ENCODE measurements at places on chromosomes 12 and 14.

DNA sequence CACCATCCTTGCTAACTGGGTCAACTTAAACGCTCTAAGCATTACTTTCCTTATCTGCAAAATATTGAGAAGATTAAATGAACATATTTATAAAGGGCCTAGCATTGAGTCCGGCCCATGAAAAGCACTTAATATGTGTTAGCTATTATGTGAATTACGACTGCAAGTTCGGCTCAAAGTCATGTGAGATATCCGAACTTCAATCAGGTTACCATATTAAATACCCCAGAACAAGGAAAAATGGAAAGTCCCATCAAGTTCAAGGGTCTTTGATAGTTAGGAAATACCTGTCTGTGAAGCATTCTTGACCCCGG lies 487 bp upstream of the NRDE2 start:
- no peak for DNase-seq

- no peak for DNase-seq
Observed at GRCh38 chr12:81206429-81206828, 128.6 kb downstream of the ACSS3 start.

GRCh38 chr14:103501041-103501870 lies 21.4 kb downstream of the CKB start:
- DNase-seq, result no peak

DNA sequence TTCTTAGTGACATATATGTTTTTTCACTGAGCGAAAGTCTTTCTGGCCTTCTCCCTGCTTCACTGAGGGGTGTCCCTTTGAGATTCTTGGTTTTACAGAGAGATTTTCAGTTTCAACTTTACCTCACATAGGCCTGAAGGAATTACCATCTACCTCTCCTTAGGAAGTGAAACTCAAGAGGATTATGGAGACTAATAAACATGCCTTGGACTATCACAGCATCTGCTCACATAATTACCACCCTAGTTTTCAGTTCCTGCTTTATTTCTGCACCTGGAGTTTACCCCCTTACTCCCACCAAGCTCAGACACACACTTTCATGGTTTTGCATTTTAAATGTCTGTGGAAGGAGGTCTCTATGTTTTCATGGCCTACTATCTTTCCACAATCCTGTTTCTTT lies 118.3 kb upstream of the SCAF11 start:
- DNase-seq, result no peak

- no peak for DNase-seq
Observed at GRCh38 chr14:35123388-35123703, 994 bp downstream of the PRORP start.

DNA sequence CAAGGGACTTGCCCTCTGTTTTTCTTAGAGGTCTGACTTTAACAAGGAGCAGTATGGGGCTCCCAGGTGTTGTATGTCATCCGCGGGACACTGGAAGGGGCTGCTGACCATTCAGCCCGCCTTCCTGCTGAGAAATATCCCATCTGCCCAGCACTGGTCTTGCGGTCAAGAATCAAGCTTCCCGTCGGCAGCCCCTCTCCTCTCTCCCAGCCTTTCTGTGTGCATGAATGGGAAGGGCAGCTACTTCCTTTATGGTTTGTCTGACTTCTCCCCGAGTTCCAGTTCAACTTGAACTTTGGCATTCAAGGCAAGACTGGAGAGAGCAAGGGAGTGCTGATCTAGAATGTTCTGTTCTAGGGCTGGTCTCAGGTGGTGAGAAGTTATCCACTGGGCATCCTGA lies 51.5 kb downstream of the PSMA6 start:
- DNase-seq, result no peak

GRCh38 chr12:26176725-26177124 lies 18.6 kb upstream of the SSPN start:
- no peak for DNase-seq

GRCh38 chr12:3135522-3136461 lies 58.6 kb downstream of the TSPAN9 start:
- DNase-seq, result peak; percentile 76

DNA sequence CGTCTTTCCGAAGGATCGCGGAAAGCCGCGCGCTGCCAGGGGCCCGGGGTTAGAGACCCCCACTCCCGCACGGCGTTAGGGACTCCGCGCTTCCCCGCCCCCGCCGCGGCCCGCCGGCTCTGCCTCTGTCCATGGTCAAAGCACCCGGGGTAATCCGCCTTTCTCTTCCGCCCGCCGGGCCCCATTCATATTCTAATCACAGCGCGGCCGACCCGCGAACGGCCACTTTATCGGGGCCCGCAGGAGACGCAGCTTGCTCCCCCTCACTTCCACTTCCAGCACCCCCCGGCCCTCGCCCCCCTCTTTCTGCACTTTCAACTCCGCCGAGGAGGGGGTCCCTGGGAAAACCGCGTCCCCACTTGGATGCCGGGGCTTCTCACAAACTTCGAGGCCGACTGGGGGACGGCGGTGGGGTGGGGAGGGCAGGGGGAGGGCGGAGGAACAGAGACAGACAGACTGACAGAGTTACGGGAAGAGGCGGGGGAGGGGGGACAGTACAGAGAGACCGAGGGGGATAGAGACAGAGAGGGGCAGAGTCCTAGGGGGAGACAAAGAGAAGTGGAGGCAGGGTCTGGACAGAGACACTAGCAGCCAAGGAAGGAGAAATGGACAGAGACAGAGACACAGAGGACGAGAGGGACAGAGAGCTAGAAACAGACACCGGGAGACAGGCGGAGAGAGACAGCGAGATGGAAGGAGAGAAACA lies 1.1 kb upstream of the RFX4 start:
- DNase-seq, result no peak

GRCh38 chr14:28515571-28515970 lies 251.0 kb upstream of the FOXG1 start:
- DNase-seq, result no peak

DNA sequence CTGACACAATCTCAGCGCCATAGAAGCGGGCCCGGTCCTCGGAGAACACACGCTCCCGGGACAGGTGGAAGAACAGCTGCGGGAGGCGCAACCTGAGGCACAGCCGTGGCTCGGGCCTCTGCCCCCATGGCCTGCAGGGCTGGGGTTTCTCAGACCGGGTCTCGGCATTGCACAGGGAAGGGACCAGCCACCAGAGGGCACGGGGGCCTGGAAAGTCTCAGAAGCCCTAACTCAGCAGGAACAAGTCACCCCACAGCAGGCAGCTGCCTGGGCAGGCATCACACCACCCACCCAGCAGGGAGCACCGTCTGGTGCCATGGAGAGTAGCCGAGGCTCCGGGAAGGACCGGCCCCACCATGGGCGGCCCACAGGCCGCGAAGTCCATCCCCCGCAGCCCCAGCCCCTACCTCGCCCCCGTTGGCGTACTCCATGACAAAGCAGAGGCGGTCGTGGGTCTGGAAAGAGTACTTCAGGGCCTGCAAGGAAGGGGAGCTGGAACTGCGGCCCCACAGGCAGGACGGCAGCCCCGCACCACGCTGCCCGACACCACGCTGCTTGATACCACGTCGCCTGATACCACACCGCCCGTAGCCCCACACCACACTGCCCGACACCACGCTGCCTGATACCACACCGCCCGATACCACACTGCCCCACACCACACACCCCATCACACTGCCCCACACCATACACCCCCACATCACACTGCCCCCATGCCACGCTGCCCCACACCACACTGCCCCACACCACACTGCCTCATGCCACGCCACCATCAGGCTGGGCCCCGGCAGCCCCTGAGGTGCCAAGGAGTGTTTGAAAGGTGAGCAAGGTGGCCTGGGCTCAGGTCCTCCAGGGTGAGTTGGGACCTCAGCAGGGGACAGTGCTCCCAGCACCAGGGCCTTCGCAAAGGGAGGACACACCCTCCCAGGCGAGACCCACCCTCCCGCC lies 20.8 kb downstream of the SIVA1 start:
- peak; percentile 31 for DNase-seq

DNA sequence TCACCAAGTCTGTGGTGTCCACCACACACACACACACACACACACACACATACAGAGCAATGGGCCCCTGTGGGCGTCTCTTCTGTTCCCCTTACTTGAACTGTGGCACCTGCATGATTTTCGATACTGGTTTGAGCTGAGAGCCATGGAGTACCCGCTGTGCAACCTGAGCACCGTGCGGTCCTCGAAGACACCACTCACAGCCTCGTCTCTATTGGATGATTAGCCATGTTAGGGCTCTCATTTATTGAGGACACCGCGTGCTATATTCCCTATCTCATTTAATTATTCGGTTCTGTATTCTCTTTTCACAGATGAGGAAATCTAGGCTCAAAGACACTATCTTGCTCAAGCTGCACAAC lies 623 bp upstream of the C14orf132 start:
- no peak for DNase-seq

GRCh38 chr14:97293659-97294058 lies 496.5 kb downstream of the VRK1 start:
- DNase-seq, result no peak

DNA sequence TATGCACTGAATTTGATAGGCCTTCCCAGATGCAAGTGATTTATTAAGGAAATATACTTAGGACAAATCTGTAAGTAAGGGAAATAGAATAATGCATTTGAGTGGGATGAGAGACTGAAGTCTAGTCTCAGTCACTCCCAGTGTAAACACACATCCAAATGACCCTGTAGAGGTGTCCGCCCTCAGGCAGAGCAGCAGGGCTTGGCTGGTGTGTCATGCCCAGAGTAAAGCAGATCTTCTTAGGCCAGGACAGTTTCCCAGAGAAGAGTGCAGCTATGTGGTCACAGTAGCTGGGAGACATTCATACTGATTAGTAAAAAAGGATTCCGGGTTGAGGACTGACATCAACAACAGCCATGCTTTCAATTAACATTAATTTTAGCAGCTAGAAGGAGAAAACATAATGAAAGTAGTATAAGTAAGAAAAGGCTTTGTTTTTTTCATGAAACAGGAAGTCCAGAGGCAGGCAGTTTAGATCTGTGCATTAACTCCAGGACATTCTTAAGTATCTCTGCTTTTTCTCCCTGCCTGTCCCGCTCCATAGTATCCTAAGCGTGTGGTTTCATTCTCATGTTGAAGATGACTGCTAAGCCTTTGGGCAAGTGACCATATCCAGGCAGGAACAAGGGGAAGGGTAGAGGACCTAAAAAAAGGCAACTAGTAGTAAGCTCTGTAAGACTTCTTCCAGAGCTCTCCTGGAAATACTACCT lies 35.7 kb downstream of the CNTN1 start:
- DNase-seq, result peak; percentile 4

DNA sequence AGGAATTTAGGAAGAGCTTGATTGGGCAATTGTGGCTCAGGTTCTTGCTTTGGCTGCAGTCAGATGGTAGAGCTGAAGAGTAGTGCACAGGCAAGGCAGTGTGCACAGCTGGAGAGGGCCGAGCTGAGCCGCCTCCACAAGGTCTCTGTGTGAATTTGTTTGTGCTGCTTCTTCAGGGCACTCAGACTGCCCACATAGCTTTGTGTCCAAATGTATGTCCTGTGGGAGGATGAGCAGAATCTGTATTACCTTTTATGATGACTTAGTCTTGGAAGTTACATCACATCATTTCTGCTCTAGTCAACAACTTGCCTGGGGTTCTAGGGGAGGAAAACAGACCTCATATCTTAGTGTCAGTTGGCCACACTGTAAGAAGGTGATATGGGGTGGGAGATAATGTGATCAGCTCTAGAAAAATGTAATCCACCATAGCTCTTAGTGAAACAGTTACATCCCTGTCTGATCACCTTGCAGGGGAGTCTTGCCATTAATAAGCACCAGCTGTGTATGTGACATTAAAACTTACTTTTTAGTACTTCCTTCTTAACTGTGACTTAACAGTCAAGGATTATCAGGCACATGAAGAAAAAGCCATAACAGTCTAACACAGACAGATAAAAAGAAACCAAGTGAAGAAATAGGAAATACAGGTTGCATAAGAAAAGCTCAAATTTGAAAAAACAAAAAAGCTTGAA lies 53.4 kb downstream of the RCOR1 start:
- no peak for DNase-seq

All from Caco-2 (cell line).